ENCODE measurements at places on chromosomes 3 and 15.

DNA sequence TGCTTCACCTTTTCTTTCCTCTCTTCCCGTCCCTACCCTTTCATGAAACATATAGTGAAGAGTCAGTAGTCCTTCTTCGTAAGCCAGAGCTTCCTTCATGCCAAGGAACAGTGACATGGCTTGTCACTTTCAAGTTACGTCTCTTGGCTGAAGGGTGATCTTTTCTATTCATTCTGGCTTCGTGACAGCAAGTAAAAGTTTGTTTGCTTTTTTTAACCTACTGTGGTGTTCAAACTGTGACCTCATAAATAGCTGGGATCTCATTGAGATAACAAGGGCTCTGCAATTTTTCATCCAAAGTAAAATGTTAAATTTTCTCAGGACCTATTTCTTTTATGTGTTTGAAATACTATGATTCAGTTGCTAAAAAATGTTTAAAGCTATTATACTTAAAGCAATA, 10.5 kb downstream of the CDIN1 start:
- no peak for DNase-seq

GRCh38 chr3:94607778-94608177, 544.9 kb downstream of the NSUN3 start:
- DNase-seq: no peak

GRCh38 chr15:32844118-32844711, 126.4 kb downstream of the GREM1 start:
- DNase-seq: no peak

DNA sequence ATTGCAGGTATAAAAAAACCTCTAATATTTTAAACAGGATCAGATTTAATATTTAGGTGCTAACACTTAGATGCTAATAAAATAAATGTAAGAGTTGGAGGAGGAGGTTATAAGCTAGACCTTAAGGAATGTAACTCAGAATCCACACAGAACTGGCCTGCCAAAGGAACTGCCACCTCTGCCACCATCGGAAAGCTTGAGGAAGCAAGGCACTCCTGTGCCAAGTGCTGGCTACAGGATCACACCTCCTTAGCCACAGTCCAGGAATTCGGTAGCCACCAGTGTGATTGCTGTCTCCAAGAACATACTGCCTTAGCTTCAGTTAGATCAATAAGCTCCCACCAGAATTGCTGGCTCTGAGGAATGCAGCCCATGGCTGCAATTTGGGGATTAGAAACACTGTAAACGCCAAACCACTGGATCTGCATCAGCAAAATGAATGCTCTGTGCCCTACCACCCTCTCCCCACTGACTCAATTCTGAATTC, 58.0 kb downstream of the FRMD5 start:
- DNase-seq: no peak

All from glomerular endothelial cell (primary cell).